ENCODE measurements at places on chromosomes 5 and 9. TPM values are rescaled to one million over a fixed set of nuclear protein-coding genes. Genes with fewer than 3 reads are reported as not detected.
A peak's percentile ranks its signal among the peaks of the same experiment; 100 is the strongest.

DNA sequence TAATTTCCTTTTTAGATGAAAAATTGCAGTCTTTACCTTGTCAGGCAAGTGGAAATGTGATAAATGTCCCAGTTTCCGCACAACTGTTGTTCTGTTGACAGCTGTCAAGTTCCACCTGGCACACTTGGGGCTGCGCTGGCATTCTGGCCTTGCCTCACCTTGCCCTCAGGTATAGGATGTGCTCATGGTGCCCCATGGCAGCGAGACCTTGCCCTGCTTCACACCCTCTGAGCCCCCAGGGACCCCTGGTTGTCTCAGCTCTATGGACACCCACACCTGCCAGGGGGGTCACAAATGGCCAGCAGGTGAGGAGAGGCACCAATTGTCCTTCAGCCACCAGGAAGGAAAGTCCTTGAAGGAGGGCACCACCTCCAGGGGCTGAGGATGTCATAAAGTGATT, 37.5 kb upstream of the SEMA4D start:
- no peak for DNase-seq

DNA sequence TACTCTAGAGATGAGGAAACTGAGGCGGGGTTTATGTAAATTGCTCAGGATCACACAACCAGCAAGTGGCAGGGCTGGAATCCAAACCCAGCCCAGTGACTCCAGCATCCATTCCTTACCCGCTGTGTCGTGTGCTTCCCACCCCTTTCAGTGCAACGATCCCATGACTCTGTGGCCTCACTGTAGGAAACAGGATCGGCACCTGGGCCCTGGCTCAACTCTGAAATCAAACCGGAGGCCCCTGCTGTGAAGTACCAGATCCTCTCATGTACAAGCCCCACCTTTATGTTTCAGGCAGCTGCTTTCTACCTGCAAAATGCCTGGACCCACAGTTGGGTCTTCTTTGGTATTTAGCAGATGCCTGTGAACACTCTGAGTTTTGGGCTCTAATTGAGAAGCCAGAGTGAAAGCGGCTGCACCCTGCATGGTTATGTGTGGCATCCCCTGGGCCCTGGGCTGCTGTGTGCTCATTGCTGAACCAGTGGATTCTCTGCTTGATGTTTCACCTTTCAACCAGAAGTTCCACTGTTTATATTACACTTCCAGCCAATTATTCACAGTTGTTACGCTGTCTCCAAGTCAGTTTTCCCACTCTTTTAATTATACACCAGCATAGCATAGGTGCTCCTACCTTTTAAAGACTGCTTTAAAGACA, 36.7 kb downstream of the ABLIM3 start:
- no peak for DNase-seq

- no peak for DNase-seq
Observed at GRCh38 chr5:86968301-86968753, 299.4 kb upstream of the RASA1 start.

- no peak for DNase-seq
Observed at GRCh38 chr9:19441730-19442129, 32.9 kb downstream of the ACER2 start.

DNA sequence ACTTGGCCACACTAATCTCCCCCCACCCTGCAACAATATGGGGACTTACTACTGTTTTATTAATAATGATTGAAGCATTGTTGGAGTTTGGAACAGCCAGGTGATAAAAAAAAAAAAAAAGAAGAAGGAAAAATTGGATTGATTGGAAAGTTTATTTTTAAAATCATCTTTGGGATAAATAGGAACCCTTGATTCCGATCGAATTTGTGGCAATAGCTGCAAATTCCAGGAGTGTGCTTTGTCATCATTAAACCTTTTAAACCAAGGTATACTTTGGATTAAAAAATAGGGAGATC, 907 bp upstream of the NR2F1 start:
- DNase-seq = no peak

GRCh38 chr5:56686337-56687195, 128.8 kb upstream of the MAP3K1 start:
- no peak for DNase-seq

DNA sequence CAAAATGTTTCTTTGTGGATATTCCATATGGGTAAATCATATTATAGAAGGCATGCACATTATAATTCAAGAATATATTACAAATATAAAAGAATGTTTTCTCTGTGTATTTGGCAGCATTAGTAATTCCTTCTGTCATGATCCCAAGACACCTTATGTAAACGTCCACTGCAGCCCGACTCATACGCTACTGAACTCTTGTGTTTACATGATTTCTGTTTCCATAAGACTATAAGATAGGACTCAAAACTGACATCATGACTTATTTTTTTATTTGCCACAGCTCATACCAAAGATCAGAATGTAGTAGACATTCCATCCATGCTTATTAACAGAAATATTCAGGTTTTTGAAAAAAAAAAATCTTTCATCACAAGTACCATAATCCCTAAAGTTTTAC, 234.1 kb downstream of the AP3B1 start:
- no peak for DNase-seq

- DNase-seq = no peak
Observed at GRCh38 chr9:138003485-138004190, 126.1 kb downstream of the CACNA1B start.

The BBLN gene
- total RNA-seq = 94.3 TPM

- no peak for DNase-seq
Observed at GRCh38 chr5:146643776-146644175, 127.8 kb upstream of the GPR151 start.

DNA sequence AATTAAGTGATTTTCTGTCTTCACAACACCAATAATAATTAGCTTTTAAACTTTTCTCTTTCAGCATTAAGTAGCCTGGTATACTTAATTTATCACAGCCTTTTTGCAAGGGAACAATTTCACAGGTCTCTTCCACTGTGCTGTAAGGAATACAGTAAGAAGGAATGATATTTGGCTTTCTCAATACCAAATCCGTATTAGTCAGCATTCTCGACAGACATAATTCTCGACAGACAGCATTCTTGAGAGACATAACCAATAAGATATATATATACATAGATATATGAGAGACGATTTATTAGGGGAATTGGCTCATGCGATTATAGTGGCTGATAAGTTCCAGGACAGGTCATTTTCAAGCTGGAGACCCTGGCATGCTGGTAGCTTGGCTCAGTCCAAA, 18.0 kb downstream of the PRKAA1 start:
- no peak for DNase-seq

The TRIM32 gene
- total RNA-seq = 18.2 TPM

DNA sequence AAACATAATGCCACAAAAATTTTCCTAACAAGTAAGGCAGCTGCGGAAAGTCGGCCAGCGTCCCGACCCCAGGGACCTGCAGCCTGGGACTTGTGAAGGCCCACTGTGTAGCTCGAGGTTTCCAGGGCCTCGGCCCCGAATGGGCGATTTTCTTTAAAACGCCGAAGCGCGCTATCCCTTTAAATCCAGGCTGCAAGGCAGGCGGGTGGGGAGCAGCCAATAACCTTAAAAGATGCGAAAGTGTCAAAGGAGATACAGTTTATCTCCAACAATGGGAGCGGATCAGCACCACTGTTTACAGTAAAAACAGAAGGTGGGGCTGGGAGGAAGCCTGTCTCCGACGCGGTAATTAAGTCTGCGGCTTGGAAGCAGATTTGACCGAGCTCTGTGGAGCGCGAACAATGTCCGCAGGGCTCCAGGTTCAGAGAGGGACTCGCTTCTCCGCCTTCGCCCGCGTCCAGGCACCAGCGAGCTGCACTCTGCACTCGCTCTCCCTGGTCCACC, 1.7 kb upstream of the ZSWIM6 start:
- peak; percentile 35 for DNase-seq

DNA sequence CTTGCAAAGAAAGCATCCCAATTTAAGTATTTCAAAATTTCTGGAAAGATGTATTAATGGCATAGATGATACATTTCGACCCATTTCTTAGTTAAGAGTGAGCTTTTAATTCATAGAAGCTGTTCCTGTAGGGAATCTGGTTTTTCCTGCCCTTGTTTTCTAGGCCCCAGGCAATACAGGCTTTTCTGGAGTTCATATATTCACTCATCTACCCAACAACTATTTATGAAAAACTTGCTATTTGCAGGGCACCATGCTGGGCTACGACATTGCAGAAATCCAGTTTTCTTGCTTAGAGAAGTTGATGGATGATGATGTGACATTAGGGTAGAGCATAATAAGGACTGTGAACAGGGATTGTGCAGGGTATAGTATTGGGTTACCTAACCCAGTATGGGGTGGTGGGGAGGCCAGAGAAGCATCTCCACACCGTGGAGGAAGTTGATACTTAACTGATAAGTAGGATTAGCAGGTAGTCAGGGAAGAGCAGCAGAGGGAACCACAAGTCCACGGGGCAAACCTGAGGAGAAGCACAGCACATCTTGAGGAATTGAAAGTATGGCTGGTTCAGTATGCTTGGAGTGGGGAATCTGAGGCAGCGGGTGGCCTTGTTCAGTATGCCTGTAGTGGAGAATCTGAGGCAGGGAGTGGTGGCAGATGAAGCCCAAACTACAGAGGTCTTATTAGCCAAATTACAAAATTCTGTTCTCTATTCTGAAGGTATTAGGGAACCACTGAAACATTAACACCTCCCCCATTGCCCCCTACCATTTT, 247.5 kb downstream of the ARRDC3 start:
- no peak for DNase-seq

The FAM221B gene
- not detected for total RNA-seq

DNA sequence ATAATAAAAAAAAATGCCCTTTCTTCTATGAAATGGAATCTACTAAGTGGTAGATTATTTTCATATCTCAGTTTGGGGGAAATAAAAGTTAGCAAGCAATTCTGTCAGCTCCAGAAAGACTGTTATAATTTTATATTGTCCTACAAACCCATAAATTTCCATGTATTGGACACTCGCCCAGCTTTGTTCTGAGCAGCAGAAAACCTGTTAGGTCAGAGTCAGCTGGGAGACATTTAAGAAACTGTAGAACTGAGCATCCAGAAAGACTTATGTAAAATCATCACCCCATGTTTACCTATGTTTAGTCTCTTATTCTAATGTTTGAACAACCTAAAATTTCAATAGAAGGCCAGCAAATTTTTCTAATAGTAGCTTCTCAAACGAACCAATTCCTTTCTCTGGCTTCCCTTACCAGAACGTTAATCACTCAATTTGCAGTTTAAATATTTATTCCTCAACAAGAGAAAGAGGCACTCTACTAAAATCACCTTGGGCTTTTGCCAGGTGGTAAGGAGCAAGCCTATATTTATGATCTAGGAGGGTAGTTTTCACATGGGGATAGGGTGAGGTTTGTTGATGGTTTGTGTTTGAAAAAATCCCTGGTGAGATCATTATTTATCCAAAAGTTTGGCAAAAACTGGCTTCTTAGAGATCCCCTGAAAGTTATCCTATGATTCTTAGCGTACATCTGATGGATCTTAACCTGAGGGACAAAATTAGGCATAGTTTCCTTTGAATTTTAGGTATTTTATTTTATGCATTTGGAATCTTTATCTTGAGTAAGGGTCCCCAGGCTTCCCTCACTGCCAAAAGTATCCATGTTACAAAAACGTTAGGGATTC, 34.4 kb downstream of the MACROH2A1 start:
- DNase-seq = no peak

GRCh38 chr9:101995231-101995630, 256.8 kb upstream of the GRIN3A start:
- DNase-seq = no peak

DNA sequence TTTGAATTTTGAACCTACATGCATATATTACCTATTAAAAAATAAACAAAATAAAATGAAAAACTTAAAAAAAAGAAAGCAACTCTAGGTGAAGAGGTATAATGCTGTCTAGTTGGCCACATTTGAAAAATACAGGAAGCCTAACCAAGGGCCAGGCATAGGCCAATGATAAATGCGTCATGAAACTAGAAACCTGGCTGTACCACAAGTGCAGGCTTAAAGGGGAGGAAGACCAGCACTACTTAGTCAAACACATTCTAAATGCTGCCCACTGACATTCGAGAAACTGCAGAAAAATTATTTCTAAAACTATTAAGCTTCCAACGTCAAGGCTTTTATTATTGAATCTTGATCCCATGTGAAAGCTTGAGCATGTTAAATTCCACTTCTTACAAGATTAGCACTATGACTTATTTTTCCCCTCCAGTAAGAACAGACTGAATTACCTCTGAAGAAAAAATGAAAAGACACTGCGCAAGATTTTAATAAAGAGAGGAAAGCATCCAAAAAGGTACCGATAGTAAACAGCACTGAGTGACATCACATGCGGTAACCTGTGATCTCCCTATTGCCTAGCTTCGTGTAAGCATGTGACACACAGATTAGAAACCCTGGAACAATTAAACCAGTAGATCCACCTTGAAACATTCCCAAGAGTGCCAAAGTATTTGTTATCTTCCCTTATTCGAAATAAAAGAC, 16.2 kb downstream of the CDC14B start:
- no peak for DNase-seq

The SLC46A2 gene
- not detected for total RNA-seq

GRCh38 chr5:65102371-65102975, 333.7 kb downstream of the CWC27 start:
- no peak for DNase-seq

The MLANA gene
- total RNA-seq = not detected

Data from activated CD8-positive, alpha-beta T cell treated with anti-CD3 and anti-CD28 coated beads, Interleukin-2, amount 10 ng/mL, durations not matched to agents 7 days and 5 days (primary cell).